ENCODE measurements at places on chromosomes 3 and 15.
A peak's percentile ranks its signal among the peaks of the same experiment; 100 is the strongest.

DNA sequence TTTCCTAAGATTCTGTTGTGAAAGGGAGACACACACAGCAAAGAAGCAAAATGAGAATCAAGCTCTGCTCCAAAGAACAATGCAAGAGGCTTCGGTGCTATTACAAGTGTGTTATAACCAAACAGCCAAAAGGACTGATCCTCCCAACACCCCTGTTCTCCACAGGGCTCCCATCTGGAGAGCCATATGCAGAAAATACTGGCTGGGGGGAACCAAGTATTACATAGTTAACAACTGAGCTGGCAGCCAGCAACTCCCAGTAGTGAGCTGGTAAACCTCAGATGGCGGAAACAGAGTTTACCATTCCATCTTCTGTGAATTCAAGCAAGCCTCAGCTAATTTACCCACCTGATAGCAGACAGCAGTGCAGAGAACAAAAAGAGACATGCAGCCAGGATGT is 156.4 kb downstream of the NTRK3 start:
- no peak for DNase-seq
- H3K27me3 ChIP-seq, result peaks cover 63% of the 10 kb centered on the region
- no peak overlapping the region for H3K4me3 ChIP-seq
- H3K4me1 ChIP-seq, result no peaks in the 10 kb centered on the region

GRCh38 chr3:141412087-141412935 is 44.0 kb downstream of the ZBTB38 start:
- H3K36me3 ChIP-seq, result peaks cover 30% of the 10 kb centered on the region
- peaks cover 57% of the 10 kb centered on the region for H3K4me1 ChIP-seq
- no peaks in the 10 kb centered on the region for H3K27me3 ChIP-seq
- DNase-seq, result no peak
- H3K4me3 ChIP-seq, result peak overlapping the region; percentile 62

DNA sequence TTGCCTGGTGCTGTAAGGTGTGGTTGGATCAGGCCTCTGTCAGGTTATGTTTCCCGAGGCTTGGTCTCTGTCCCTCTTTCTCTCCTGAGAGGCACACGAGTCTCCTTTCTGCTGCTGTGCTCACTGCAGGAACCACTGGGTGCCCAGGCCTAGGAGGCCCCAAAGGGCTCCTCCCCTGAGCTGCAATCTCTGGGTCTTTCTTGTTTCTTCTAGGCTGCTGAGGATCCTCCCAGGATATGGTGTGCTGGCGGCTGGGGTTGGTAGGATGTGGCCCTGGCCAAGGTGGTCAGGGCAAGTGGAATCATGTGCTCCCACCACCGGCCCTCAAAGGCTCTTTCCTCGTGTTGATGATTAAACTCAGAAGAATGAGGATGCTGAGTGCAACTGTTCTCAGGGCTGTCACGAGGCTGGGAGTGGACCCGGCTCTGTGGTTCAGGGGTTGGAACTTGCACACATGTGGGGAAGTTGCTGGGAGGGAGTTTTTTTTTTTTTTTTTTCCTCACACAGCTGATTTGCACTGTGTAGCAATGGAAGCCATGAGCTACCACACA is 43.6 kb upstream of the CTSH start:
- DNase-seq, result no peak
- peak overlapping the region; percentile 75 for H3K27ac ChIP-seq
- no peaks in the 10 kb centered on the region for H3K27me3 ChIP-seq
- no peak overlapping the region for H3K4me3 ChIP-seq
- peaks cover 4% of the 10 kb centered on the region for H3K4me1 ChIP-seq

DNA sequence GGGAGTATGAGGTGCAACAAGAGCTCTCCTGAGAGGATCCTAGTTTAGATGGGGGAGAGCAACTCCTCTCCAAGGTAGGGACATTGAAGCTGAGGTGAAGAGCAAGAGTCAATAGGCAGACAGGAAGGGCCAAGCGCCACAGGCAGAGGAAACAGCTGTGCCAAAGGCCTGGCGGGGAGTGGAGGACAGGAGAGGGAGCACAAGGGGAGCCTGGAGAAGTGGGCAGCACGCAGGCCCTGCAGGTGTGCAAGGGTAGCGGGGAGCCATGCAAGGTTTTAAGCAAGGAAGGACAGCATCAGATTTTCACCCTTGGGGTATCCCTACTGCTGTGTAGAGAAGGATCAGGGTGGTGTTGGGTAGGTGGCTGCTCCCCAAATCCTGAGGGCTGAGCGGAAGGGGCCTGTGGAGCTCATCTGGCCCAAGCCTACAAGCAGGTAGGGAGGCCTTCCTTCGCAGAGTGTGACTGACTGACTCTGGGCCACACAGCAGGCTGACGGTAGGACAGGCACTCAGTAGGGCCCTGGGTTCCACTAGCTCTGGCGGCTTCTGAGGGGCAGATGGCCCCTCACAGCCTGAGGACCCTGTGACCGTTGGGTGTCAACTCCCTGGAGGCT is 13.3 kb downstream of the CHST13 start:
- DNase-seq, result no peak
- H3K27me3 ChIP-seq, result peaks cover 48% of the 10 kb centered on the region
- no peaks in the 10 kb centered on the region for H3K4me1 ChIP-seq
- no peak overlapping the region for H3K4me3 ChIP-seq
- H3K36me3 ChIP-seq, result no peaks in the 10 kb centered on the region

- no peak for DNase-seq
- no peaks in the 10 kb centered on the region for H3K4me1 ChIP-seq
- no peak overlapping the region for H3K4me3 ChIP-seq
- no peaks in the 10 kb centered on the region for H3K27me3 ChIP-seq
- H3K27ac ChIP-seq, result no peak overlapping the region
These were observed 68.9 kb downstream of the ARMC8 start for GRCh38 chr3:138256022-138256421.

DNA sequence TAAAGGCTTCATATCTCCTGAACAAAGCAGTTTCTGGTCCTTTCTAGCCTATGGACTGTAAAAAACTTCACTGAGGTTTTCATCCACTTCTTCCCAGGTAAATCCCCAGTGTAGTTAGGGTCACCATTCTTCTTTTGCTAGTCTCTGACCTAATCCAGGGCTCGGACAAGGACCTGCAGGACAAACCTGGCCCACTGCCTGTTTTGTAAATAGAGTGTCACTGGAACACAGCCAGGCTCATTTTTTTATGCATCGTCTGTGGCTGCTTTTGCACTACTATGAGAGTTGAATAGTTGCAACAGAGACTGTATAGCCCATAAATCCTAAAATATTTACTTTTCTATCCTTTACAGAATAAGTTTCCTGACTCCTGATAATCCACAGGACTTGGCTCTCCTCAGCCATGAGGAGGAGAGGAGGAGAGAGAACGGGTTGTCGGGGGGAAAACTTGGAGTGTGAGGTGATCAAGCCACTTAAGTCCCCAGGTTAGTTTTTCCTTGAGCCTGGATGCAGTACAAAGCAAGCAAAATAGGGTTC is 29.0 kb downstream of the CCR3 start:
- DNase-seq, result no peak
- H3K27ac ChIP-seq, result no peak overlapping the region
- H3K27me3 ChIP-seq, result peaks cover 39% of the 10 kb centered on the region
- H3K4me1 ChIP-seq, result peaks cover 3% of the 10 kb centered on the region
- H3K4me3 ChIP-seq, result no peak overlapping the region

- no peak for DNase-seq
- no peaks in the 10 kb centered on the region for H3K36me3 ChIP-seq
- H3K27me3 ChIP-seq, result peaks cover 2% of the 10 kb centered on the region
- H3K4me3 ChIP-seq, result no peak overlapping the region
- no peak overlapping the region for H3K27ac ChIP-seq
These were observed 178.6 kb upstream of the TPRG1 start for GRCh38 chr3:188993181-188993580.

GRCh38 chr15:57334257-57334656 is 42.0 kb upstream of the CGNL1 start:
- H3K27me3 ChIP-seq, result no peaks in the 10 kb centered on the region
- peaks cover 28% of the 10 kb centered on the region for H3K4me1 ChIP-seq
- no peak overlapping the region for H3K4me3 ChIP-seq
- no peaks in the 10 kb centered on the region for H3K36me3 ChIP-seq
- no peak overlapping the region for H3K27ac ChIP-seq

DNA sequence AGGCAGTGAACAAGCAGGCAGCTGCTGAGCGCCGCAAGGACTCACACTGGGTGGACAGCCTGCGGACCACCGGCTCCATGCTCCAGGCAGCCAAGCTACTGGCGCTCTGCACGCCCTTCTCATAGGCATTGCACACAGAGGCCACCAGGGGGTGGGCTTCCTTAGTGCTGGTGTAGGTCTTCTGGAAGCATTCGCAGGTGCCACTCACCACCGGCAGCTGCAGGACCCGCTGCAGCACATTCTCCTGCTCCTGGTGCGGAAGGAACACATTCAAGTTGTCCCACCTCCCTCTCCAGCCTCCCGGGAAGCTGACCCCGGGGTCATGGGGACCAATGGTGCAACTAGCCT is 6.0 kb downstream of the PLIN1 start:
- no peak overlapping the region for H3K27ac ChIP-seq
- peaks cover 14% of the 10 kb centered on the region for H3K4me1 ChIP-seq
- no peaks in the 10 kb centered on the region for H3K36me3 ChIP-seq
- no peak overlapping the region for H3K4me3 ChIP-seq
- no peak for DNase-seq
- no peaks in the 10 kb centered on the region for H3K27me3 ChIP-seq

GRCh38 chr15:62440362-62441105 is 275.4 kb upstream of the C2CD4B start:
- no peaks in the 10 kb centered on the region for H3K4me1 ChIP-seq
- DNase-seq, result no peak
- no peak overlapping the region for H3K27ac ChIP-seq
- H3K27me3 ChIP-seq, result no peaks in the 10 kb centered on the region

DNA sequence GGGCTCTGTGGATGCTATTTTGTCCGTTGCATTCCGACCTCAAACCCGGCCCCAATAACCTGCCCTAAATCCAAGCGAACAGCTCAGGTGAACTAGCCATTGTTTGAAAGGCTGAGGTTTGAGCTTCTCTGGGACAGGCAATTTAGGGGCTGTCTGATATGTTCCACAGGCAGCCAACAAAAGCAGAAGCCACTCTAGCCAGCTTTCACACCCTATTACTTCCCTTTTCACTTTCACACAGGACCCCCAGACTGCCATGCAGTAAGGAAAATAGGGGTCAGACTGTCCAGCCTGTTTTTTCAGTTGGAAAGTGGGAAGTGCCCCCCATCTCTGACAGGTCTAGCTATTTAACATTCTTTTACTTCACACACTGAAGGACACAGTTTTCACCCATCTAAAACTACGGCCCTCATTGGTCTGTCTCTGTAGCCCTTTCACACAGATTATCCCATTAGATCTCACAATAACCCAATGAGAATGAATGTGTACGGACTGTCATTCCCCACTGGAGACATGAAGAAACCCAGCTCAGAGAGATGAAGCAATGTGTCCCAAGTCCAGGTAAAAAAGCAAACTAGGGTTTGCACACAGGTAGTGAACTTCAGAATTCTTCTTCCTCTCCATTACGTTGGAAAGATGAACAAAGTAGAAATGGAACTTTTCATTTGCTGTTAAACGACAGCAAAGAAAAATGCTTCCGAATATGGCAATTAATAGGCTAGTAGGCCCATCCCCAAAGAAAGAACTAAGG is 1.9 kb downstream of the CCDC12 start:
- no peak for DNase-seq
- peak overlapping the region; percentile 49 for H3K27ac ChIP-seq
- peak overlapping the region; percentile 100 for H3K4me3 ChIP-seq
- H3K27me3 ChIP-seq, result no peaks in the 10 kb centered on the region
- no peaks in the 10 kb centered on the region for H3K36me3 ChIP-seq

GRCh38 chr3:131708241-131708640 is 205.5 kb upstream of the MRPL3 start:
- H3K36me3 ChIP-seq, result no peaks in the 10 kb centered on the region
- peaks cover 3% of the 10 kb centered on the region for H3K27me3 ChIP-seq
- H3K4me1 ChIP-seq, result peaks cover 4% of the 10 kb centered on the region
- DNase-seq, result no peak
- H3K27ac ChIP-seq, result no peak overlapping the region
- no peak overlapping the region for H3K4me3 ChIP-seq

All from mesothelial cell of epicardium (in vitro differentiated cells).